NCI-H1092 treated with DMSO at 0.1 percent for 48 hours (cell line): ENCODE measurements at places on chromosomes 6 and 20.

- DNase-seq: no peak
Observed at GRCh38 chr6:130776287-130776925, 50.8 kb upstream of the SMLR1 start.

DNA sequence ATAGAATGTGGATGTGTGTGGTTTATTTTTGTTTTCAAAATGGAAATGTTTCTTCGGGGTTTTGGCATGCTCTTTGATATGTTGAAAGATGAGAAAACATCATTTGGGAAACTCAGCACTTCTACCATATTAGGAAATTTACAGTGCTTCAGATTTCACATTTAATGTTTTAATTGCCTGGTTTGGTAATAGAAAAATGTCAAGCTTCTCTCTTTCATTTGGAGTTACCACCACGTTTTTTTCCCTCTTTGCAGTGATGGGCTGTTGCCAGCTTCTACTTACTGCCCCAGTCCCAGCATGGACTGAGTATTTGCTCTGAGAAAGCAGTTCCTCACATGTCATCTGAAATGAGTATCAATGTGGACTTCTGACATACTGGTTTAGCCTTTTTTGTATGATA lies 267.7 kb downstream of the PRL start:
- no peak for DNase-seq

DNA sequence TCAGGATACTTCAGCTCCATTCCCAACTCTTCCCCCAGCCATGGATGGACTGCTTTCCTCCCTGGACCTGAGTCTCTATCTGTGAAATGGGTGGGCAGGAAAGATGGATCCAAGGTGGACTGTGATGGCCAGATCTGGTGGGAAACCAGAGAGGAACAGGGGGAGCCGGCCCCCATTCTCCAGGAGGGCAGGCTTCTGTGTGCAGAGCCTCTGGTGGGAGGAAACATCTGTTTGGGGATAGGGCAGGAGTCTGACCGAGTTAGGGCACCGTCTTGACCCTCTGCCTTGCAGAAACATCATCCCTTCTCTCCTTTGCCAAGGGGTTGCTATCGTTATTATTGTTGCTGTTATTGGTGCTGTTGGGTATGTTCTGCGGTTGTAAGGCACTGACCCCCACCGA lies 91.5 kb downstream of the TOX2 start:
- no peak for DNase-seq

DNA sequence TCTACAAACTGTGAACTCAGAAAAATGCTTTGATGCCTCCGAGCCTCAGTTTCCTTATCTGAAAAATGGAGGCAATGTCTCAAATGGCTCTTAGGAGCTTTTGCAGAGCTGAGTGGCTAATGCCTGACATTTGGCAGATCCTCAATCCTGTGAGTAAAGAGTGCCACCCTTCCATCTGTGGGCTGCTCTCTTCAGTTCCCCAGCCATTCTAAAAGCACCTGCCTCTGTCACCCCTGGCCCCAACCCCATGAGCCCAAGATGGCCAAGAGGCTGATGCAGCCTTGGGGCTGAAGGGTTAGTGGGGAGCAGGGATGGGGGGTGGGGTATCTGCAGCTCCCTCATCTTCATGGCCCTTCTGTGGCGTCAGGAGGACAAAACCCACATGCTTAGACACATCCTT lies 14.5 kb upstream of the GUCA1A start:
- DNase-seq: no peak

GRCh38 chr6:147395158-147395557 lies 113.3 kb upstream of the SAMD5 start:
- DNase-seq: no peak

DNA sequence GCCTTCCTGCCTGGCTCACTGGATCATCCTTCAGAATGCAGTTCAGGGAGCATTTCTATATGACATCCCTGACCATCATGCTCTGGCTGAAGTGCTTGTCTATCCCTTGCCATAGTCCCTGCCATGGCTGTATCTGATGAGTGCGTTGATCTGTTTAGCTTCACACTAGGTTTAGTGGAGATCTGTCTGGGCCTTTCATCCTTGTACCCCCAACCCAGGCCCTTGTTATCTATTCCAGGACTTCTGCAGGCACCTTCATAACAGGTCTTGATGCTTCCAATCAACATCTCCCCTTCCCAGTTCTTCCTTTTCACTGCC lies 102.4 kb downstream of the QRSL1 start:
- no peak for DNase-seq

DNA sequence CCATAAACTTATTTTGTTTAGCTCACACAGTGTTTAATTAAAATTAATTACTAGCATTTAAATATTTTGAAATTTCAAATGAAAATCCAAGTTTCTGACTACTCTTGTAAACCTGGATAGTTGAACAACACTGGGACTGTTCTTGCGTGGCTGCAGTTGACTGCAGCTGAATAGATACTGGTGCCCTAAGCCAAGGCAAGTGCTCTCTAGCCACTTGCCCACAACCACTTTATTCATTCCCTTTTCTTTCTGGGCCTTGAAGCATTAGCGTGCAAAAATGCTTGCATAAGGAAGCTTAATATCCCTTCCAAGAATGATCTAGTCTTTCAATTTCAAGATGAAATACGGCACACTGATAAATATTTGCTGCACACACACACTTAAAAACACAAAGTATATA lies 676.0 kb upstream of the MARCKS start:
- no peak for DNase-seq

- DNase-seq: no peak
Observed at GRCh38 chr6:107956181-107956580, 1.8 kb downstream of the SEC63 start.

DNA sequence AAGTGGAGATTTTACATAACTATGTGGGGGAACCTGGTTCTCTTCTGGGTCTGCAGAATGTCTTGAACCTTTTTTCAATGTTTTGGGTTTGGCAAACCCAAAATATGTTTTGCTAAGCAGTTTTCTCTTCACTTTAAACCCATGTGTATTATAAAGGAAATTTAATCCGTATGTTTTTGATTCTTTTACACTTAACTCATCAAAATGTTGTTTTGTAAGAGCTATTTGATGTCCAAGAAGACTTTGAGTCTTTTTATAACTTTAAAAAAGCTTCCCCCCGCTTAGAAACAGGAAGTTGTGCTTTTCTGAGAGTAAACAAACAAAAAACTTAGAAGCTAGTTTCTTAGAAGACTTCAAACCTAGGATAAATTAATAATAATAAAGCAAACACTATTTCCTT lies 81.9 kb upstream of the CEP162 start:
- DNase-seq: no peak

DNA sequence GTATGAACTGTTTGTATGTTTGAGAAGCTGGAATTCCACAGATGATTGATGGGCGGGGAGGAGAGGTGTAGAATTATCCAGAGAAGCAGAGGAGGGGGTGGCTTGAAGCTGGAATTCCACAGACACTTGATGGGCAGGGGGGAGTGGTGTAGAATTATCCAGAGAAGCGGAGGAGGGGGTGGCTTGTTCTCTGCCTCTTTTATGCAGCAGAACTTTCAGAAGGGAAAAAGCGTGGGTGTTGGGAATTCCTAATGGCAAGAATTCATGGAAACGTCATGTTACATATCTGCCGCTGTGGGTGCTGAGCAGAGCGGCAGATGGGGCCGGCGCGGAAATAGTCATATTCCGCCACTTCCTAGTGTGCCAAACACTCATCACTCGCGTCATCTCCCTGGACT lies 167.9 kb upstream of the KCNG1 start:
- no peak for DNase-seq

GRCh38 chr6:30169658-30170614 lies 6.6 kb downstream of the TRIM15 start:
- peak; percentile 4 for DNase-seq

DNA sequence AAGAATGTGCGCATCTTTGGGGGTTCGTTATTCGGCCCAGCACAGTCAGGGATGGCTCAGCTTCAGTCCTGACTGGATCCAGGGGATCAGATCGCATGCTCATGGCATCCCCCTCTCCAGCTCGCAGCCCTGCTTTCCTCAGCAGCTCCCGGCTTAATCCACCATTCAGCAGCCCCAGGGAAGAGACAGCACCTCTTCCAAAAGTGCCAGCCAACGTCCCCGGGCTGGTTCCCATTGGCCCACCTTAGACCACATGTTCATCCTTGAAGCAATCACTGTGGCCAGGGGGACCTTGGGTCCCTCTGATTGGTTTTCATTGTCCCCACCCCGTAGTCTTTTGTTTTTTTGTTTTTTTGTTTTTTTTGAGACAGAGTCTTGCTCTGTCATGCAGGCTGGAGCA lies 188.7 kb downstream of the ZMYND8 start:
- DNase-seq: no peak

DNA sequence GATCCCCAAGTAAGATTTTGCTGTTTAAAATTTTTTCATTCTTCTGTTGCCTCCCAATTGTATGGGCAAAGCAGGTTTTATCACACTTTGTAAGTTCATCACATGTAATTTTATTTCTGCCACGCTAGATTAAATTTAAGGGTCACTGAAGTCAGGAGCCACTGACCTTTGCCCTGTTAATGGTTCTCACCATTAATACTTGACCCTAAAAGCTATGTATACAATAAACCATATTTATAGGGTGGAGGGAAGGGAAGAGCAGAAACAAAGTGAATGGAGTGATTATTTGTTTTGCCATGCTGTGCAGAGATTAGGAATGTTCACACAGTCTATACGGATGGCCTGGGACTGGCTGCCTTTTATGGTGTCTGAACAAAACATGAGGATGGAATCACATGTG lies 186.7 kb downstream of the BMP2 start:
- no peak for DNase-seq

DNA sequence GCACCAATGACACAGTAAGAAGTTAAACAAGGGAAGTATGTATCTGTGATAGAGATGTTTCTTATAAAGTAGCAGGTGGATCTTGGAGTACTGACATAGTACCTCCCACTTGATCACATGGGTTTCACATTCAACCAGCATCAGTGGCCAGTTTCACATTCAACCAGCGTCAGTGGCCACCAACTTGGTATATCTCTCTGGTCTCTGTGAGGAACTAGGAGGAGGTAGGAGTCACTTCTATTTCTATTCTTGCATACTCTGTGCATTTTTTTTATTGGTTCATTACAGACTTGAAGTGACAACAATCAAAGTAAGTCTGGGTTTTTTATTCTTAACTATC lies 200.3 kb upstream of the SIM1 start:
- DNase-seq: no peak

DNA sequence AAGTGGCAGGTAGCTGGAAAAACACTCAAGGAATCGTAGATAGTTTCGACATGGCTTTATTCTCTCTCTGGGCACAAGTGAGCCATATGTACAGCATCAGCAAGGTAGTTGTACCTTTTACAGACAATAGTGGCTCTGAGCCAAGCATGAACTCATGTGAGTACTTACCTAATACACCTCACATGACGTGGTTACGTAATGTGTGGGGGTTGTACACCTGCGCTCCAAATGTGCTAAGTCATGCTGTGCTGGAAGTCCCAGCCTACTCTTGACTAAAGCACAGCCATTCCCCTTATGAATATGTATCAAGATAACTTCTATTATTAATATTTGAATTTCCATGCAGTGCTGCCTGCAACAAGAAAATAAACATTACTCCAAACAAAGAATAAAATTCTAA lies 78.8 kb upstream of the HMGN3 start:
- no peak for DNase-seq

- DNase-seq: peak; percentile 56
Observed at GRCh38 chr20:35447082-35447789, 8.2 kb upstream of the CEP250 start.

DNA sequence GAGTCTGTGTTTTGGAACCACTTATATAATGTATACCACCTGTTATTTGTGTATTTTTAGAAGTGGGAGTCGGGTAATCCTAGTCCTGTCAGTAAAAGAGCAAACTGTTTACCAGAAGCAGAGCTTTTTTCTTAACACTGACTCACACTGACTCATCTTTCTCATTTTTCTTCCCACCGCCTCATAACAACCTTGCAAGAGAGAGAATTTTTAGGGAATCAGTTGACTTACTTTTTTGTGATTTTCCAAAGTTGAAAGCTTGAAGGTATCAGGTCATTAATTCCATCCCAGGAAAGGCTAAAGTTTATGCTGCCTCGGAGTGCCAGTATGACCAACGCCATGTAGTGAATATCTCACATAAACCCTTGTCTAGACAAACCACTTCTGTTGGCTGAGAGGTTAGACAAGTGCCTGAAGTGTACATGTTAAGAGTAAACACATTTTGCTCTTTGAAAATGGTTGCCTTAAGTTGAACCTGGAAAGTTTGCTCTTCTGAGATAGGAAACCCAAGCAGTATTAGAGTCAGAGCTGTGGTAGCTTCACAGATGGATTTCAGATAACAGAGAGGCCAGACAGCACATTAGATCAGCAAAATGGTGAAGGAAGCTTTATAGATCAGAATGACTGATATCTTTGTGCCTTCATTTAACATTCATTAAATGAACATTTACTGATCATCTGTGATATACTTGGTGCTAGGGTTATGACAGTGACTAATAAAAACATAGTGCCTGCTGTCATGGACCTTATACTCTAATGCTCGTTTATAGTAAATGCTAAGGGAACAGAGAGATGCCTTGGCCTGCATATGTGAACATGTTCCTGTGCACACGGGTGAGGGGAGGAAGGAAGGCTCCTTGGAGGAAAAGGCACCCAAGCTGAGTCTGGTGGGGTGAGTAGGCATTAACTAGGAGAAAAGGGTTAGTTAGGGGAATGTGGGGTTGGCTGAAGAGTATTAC lies 29.1 kb upstream of the PKIG start:
- DNase-seq: no peak

GRCh38 chr6:100472674-100473073 lies 8.0 kb upstream of the SIM1 start:
- no peak for DNase-seq
